Left renal cortex interstitium (tissue), 4 donors: ENCODE measurements at places on chromosomes 5 and 9.

- no peak for DNase-seq
Observed at GRCh38 chr5:74052441-74053221, 426.6 kb downstream of the ARHGEF28 start.

- DNase-seq: no peak
Observed at GRCh38 chr5:10577371-10578292, 13.8 kb downstream of the ANKRD33B start.

- no peak for DNase-seq
Observed at GRCh38 chr9:91522481-91522880, 98.8 kb upstream of the NFIL3 start.

DNA sequence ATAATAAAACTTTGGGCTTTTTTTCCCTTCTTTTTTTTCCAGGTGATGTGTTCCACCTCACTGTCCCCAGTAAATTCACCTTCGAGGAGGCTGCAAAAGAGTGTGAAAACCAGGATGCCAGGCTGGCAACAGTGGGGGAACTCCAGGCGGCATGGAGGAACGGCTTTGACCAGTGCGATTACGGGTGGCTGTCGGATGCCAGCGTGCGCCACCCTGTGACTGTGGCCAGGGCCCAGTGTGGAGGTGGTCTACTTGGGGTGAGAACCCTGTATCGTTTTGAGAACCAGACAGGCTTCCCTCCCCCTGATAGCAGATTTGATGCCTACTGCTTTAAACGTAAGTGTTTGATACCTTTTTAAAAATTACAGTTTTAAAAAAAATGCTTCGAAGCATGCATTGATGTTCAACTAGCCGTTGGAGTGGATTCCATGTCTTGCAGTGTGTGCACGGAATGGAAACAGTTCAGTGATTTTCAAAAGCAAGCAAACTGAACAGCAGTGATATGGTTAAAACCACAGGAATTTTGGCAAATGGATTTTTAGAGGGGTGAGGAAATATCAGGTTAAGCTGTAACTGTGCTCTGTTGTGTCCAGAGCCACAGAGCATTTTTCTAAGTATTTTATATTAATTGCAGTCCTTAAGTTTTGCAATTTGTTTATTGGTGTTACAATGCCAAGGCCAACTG, 40.7 kb downstream of the VCAN start:
- DNase-seq: no peak

DNA sequence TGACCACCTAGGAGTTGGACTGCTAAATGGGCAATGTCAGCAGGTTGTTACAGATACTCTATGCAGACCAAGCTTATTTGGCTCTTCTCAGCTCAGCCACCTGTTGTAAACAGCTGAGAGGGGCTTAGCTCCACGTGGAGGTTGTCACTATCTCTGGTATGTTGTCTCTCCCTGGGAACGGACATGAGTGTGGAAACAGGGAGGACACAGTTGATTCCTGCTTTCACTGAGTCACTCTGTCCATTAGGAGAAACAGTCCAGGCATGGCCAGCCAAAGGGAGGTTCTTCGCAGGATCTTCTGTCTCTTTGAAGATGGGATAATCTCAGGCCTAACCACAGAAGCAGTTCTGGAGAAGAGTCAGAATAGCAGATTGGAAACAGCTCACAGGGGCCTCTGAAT, 121.2 kb downstream of the PALM2AKAP2 start:
- DNase-seq: no peak

GRCh38 chr5:96330530-96331140, 102.4 kb downstream of the PCSK1 start:
- no peak for DNase-seq

DNA sequence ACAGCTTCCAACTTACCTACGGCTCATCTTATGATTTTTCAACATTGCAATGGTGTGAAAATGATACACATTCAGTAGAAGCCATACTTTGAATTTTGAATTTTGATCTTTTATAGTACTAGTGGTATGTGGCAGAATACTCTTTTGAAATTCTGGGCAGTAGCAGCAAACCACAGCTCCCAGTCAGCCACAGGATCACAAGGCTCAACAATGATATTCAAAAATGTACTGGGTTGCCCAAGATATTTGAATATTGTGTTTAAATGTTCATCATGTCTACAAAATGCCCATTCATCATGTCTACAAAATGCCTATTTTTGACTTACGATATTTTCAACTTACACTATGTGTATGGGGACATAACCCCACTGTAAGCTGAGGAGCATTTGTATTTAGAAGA, 81.3 kb upstream of the PRR16 start:
- DNase-seq: no peak

GRCh38 chr9:127612939-127613582, 984 bp downstream of the STXBP1 start:
- DNase-seq: no peak

DNA sequence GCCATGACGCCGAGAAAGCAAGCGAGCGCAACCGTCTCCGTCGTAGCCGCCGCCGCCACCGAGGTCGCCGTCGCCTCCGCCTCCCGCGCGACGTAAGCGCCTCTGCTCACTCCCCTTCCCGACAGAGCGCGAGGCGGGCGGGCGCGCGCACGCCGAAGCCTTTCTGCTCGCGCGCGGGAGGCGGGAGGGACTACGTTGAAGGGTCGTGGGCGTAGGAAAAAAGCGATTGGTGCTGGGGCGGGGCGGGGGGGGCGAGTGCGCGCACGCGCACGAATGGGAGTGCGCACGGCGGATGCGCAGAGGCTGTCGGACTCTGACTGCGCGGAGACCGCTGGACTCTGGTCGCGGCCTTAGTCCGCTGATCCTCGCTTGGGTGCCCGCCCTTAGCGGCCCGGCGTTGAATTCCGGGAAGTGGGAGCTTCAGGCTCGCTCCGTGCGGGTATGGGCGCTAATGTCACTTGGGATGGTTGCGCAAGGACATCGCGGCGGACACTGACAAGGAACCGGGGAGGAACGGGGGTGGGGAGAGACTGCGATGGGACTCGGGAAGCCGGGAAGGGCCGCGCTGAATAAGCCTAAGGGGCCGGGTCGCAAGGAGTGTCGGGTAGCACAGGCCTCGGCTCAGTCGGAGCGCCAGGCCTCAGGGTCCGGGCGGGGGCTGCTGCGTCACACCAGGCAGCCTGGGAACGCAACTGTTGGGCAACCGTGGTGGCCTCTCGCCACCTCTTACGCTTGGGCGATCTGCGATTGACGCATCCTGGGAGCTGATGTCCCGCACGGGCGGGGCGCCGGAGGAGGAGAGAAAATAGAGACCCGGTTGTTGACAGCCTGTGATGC, at the start of gene CHD1:
Gene CHD1, minus strand, starts transcription at position 135 of the 837 bp plus-strand sequence. CDS start 2,621 bp downstream, outside the sequence.
- peak; percentile 86 for DNase-seq

DNA sequence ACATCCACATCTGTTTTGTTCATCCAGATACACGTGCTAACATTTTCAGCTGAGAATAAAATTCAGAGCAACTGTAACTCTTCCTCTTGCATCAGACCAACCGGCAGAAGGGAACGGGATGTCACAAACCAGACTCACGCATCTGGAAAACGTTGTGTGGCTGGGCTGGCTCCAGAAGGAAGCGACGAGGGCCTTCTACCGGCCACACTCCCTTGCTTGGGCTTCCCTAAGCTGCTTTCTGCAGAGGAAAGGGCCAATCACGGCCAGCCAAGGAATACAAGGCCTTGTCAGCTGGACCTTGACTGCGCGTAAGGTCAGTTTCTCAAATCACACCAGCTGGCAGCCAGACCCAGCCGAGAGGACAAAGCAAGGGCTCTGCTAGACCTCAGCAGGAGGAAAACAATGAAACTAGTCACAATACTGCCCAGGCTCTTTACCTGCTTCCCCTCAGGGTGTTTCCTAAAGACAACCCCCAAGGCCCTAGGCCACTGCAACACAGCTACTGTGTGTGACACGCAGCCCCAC, 106.1 kb downstream of the THBS4 start:
- DNase-seq: peak; percentile 68

DNA sequence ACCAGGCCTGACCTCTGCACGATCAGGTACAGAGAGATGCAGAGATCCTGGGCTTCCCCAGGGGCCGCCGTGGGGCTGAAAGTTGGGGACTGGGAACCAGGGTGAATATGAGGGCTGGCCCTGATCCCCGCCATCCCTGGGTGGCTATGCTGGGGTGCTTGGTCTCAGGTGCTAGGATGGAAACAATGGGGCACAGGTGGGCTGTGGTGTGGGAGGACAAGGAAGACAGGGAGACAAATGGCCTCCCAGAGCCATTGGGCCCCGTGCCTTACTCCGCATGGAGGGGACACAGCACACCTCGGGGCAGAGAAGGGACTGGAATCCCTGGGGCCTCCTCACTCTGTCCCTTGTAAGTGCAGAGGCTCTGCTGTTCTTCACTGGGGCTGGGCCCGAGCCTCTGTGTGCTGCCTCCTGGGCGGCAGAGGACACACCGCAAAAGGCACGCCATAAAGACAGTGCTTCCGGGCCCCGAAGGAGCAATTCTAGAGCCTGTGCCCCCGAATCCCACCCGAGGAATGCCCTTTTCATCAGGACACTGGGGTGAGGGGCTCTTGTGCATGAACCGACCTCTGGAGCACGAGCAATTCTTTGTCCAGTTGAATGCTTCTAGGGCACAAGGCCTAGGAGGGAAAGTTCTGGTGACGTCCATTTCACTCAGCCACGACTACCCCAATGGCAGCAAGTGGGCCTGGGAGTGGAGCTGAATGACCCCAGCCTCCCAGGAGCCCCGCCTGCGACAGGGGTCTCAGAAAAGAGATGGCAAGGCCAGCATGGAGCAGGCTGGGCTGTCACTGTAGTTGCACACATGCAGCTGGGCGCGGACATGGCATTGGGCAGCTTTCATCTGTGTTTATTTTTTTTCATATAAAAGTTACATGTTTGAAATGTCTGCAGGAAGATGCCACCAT, 30.9 kb downstream of the PRRT1B start:
- no peak for DNase-seq

DNA sequence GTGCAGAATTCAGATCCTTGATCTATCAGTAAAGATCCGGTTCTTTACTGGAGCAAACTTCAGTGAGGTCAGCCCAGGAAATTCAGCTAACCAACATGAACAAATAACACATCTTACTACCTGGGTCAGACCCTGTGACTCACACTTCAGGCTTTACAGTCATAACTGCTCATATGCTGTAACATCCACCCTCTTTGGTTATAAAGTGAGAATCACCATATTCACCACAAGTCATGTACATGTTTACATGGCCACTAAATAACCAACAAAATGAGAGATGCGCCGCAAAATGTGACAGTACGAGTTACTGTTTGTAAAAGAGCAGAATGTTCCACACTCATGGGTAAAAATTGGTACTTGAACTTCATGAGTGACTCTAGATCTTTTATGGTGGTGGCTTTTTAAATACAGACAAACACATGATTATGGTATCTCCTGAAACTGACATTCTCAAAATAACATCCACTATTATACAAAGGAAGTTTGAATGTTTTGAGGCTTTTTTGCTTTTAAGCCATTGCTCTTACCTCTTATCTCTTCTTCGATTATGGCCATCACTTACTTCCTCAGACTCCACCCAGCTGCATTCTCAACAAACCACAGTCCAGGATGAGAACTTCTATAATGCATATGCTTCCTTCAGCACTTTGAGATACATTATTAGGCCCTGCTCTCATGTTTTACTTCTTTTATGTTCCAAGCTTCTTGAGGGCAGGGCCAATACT, 516.6 kb downstream of the RAB3C start:
- DNase-seq: no peak

DNA sequence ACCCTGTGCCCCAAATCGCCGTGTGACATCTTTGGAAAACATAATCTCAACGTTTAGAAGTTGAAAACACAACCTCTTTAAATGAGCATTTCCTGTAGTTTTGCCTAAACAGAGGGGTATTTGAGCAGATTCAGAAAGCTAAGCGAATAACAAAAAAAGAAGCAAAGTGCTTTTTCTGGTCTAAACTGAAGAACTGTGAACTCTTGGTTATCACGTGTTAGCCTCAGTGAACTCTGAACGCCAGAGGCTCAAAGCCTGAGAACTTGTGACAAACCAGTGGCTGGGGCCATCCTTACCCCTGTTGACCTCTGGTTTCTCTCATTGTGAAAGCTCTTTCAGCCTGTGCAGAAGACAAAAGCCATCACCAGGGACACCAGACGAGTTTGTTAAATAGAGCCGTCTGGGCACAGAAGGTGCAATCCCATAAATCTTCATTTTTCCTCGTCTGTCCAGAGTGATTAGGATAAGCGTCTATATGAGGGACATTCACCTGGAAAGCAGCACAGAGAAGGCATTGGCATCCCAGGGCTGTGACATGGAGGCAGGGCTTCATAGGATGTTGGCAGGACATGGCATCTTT, 61.4 kb upstream of the ICE1 start:
- no peak for DNase-seq

GRCh38 chr5:33891788-33892619, at the start of gene ADAMTS12:
ADAMTS12 (minus strand) TSS chr5:33891990; CDS start chr5:33891856, 134 bp downstream.
- no peak for DNase-seq

DNA sequence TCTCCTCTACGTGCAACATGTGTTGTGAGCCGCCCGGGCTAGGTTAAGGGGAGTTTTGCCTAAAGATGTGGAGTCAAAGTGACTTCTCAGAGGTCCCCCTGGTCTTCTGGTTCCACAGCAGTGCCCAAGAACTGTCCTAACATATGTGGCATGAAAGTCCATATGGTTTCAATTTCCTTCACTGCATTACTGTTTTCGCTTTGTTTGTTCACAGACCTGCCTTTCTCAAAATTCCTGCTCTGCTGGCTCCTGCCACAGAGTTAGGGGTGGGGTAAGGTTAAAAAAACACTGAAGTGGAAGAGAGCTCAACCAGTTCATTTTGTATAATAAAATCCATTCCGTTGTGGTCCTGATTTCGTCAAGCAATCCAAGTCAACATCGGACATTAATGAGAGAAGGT, 289.4 kb downstream of the DMAC1 start:
- DNase-seq: no peak

DNA sequence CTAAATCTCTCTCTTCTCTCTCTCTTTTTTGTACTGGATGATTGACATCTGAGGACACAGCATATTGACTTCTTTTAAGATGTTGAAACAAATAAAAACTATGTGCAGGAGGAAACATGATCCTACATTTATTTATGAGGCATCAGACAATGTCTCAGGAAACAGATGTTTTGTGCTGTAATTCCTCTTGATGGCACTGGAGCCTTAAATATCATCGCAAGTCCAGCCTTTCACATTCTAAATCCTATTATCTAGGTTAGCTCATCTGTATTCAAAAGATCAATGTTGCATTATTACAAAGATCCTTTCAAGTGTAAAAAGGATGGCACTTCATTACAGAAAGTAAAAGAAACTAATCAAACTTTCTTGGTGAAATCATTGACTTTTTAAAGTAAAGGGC, 63.9 kb downstream of the MAT2B start:
- no peak for DNase-seq

DNA sequence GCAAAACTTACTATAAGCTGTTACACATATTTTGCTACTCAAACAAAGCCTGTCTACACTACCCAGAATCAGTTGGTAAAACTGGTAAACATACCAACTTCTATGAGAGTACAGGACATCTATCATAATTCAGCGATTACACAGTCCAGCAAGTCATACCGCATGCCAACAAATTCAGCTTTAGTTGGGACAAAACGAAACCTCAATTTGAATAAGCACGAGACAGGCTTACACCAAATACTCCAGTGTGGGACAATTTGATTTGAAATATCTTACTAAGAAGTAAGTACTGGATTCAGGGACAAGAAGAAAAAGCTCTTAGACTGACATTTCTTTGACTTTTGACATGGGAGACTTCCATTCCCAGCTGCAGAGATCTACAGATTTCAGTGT, 2.0 kb downstream of the NRG2 start:
- DNase-seq: no peak
